ENCODE measurements at places on chromosomes 11 and 22. TPM values are rescaled to one million over a fixed set of nuclear protein-coding genes. Genes with fewer than 3 reads are reported as not detected.

SERPING1 gene
- 0.56 TPM for total RNA-seq

AASDHPPT gene
- total RNA-seq = 50.6 TPM

HTR3A gene
- total RNA-seq = not detected

TEX12 gene
- 0.09 TPM for total RNA-seq

ZNF280A gene
- total RNA-seq = not detected

CD151 gene
- 757 TPM for total RNA-seq

BEST1 gene
- 0.28 TPM for total RNA-seq

OR9G1 gene
- total RNA-seq = not detected

VSIG2 gene
- total RNA-seq = 0.85 TPM

C11orf42 gene
- total RNA-seq = not detected
